ENCODE measurements at places on chromosomes 16 and 17.

GRCh38 chr17:29205047-29205446 lies 24.8 kb upstream of the MYO18A start:
- no peak for DNase-seq

- no peak for DNase-seq
Observed at GRCh38 chr16:77434022-77434529, 758 bp downstream of the ADAMTS18 start.

DNA sequence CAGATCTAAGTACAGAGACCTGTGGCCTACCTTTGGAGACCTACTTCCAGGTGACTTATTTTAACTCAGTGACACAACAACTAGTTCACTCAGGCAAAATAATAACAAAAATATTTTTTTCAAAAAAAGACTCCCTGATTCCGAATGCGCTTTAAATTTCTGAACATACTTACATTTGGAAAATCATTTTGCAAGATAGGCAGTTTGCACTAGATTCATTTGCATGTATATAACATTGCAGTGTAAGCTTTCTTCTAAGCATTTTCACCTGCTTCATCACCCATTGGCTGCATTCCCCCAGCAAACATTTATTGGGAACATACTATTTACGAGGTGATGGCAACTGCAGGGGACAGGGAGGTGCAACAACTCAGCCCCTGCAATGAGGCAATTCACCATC lies 166.8 kb downstream of the GRIN2A start:
- no peak for DNase-seq

GRCh38 chr17:8142158-8142886 lies 9.9 kb downstream of the PER1 start:
- no peak for DNase-seq

GRCh38 chr16:58107709-58108108 lies 21.5 kb downstream of the CFAP20 start:
- DNase-seq, result no peak

DNA sequence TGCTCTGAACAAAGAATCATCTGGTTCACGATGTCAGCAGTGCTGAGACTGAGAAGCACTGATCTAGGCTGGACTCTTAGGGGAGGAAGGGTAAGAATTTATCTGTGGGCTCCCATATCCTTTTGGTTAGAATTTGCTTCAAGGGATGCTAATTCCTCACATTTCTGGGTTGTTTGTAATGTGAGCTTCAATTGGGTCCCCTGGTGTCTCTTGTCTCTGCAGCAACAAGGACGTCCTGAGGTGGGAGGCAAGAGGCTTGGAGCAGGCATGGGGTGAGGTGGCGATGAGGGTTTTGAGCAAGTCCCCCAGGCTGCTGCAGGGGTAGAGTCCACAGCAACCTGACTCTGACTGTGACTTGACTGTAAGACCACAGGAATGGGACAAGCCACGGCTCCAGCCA lies 213.8 kb upstream of the NLRP1 start:
- no peak for DNase-seq

DNA sequence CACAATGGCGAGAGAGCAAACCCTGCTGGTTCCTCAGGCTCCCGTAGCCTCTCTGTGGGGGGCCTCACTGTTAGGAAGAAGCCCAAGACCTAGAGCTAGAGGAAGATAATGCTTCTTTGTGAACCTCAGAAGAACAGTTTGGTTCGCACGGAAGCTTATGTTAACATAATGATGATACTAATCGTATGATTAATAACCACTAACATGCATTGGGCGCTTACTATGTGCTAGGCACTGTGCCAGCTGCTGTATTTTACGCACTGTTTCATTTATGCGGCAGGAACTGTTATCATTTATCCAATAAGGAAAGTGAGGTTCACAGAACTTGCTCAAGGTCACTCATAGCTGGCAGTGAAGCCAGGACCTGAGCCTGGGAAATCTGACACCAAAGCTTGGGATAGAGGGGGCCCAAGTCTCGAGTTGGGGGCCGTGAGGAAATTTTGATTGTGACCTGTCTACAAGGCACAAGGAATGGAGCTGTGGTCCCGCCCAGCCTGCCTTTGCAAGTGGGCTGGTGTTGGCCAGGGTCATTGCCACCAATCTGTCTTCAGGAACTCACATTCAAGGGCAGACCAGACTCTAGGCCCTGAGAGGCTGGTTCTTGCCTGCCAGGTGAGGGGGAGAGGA lies 6.8 kb downstream of the PRCD start:
- no peak for DNase-seq

DNA sequence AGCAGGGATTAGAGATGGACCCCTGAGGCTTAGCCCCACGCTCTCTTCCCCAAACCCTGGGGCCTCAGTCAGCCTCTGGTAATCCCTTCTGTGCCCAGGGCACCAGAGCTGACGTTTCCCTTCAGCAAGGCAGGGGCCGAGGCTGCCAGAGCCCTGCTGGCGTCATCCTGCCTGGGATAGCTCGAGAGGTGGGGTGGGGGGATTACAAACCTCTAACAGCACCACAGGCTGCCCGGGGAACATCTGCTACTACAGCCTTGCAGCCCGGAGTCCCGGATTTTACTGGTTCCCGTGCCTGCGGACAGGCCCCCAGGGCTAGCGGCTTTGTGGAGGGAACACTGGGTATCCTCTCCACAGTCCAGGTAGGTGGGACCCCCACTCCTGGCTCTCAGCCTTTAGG lies at the start of gene AANAT:
Gene AANAT, plus strand, starts transcription at position 238 of the 400 bp plus-strand sequence. CDS start 1,144 bp downstream, outside the sequence.
- DNase-seq, result no peak

- DNase-seq, result no peak
Observed at GRCh38 chr16:27340654-27341053, 26.9 kb downstream of the IL4R start.

- DNase-seq, result no peak
Observed at GRCh38 chr16:1094124-1094479, 1.9 kb downstream of the C1QTNF8 start.

- peak; percentile 14 for DNase-seq
Observed at GRCh38 chr16:11114366-11115164, 141.4 kb downstream of the SOCS1 start.

- no peak for DNase-seq
Observed at GRCh38 chr16:89277641-89278341, 60.3 kb downstream of the ZNF778 start.

GRCh38 chr16:85187002-85187401 lies 74.7 kb upstream of the CIBAR2 start:
- no peak for DNase-seq

DNA sequence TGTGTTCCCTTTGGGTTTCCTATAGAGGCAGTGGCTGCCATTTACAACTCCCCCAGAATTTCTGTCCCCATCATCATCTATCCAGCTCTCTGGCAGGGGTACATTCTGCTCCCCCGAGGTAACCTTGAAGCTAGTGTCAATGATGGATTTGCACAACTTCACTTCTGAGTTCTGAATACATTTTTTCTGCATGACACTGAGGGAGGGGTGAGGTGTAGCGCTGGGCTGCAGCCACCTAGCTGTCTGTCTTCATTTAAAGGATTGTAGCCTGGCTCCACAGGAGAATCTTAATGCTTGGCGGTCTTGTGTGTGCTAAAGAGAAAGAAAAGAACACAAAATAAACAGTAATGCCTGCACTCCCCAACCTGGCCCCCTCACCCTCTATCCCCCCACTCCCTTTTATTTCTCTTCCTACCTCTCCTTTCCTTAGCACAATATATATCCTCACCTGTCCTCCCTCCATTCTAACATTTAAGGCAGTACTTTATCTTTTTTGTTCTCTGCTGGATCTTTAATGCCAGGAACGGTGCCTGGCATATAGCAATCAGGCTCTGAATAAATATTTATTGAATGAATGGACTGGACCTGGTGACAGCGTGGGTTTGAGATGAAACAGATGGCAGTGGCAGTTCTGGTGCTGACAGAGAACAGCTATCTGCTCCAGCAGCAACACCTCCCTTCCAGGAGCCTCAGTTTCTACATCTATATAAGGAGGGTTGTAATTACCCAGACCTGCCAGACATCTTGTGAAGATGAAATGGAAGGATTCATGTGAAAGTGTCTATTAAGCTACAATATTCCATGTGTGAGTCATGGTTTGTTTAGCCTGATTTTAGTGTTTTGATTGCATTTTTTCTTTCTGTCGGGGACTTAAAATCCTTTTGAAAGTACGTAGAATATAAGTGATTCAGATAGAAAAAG lies 163.5 kb upstream of the CDH11 start:
- no peak for DNase-seq

- no peak for DNase-seq
Observed at GRCh38 chr17:71063127-71063526, 893.8 kb downstream of the KCNJ2 start.

GRCh38 chr16:60463986-60464385 lies 1572.3 kb downstream of the CDH8 start:
- DNase-seq, result no peak

- no peak for DNase-seq
Observed at GRCh38 chr16:80113873-80114574, 426.8 kb upstream of the DYNLRB2 start.

- DNase-seq, result no peak
Observed at GRCh38 chr17:68910251-68910705, 44.9 kb downstream of the ABCA8 start.

DNA sequence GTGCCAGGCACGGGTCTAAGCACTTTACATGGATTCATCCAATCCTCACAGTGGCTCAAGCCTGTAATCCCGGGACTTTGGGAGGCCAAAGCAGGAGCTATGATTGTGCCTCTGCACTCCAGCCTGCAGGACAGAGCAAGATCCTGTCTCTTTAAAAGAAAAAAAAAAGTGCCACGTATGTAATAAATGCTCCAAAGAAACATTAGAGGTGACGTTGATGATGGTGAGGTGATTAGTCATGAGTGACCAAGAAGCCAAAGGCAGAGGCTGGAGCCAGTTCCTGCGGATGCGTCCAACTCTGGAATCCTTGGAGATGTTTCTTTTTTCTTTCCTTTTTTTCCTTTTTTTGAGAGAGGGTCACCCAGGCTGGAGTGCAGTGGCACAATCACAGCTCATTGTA lies 59.4 kb upstream of the SIAH1 start:
- DNase-seq, result no peak

- DNase-seq, result no peak
Observed at GRCh38 chr17:3002538-3003295, 60.7 kb downstream of the OR1D5 start.

- no peak for DNase-seq
Observed at GRCh38 chr17:80665792-80666191, 121.2 kb downstream of the RPTOR start.

DNA sequence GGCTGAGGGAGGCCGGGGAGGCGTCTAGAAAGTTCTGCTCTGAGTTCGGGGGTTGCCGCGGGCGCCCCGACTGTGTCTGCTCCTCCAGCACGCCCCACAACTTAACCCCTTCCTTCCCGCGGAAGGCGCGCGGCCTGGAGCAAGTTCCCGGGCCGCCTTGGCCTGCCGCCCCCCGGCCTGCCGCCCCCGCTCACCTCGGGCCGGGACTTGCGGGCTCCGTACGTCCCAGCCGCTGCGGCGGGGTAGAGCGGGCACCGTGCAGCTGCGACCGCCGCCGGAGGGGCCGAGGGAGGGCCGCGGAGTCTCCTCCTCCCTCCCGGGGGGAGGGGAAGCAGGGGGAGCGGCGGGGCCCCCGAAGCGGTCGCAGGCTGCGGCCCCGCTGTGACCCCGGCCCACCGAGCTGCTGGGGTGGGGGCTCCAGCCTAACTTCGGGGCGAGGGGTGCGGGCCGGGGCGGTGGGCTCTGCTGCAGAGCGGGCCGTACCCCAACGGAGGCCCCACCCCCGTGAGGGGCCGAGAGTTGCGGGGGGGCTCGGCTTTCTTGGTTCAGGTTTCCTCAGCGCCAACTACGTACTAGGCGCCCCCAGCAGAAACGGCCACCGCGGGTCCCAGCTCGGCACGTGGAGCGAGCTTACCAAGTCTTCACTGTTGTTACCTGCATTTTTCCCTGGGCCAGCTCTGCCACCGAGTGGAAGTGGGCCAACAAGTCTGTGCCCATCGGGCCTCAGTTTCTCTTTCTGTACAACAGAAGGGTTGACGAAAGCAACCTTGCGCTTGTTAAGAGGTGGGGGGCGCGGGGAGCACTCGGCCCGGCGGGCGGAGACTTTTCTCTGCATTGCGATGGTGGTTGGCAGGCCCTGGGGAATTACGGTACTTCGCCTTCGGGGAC lies at the start of gene CCDC102A:
Gene CCDC102A, minus strand, starts transcription at position 266 of the 888 bp plus-strand sequence. CDS start 7,394 bp downstream, outside the sequence.
- DNase-seq, result peak; percentile 51

GRCh38 chr16:46713634-46714033 lies 24.2 kb downstream of the ORC6 start:
- DNase-seq, result no peak

DNA sequence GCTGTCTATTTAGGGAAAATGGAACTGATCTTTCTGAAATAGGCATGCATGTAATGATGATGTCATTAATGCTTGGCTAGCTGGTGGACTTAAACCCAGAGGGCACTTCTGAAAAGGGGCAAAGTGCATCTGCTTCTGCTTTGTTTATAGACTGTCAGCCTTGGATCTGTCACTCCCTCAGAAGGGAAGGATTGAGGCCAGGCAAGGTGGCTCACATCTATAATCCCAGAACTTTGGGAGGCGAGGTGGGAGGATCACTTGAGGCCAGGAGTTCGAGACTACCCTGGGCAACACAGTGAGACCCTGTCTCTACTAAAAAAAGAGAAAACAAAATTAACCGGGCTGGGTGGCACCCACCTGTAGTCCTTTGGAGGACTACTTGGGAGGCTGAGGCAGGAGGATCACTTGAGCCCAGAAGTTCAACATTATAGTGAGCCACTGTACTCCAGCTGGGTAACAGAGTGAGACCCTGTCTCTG lies 185.5 kb downstream of the WWOX start:
- no peak for DNase-seq

- DNase-seq, result no peak
Observed at GRCh38 chr16:63461248-63461841, 1425.1 kb upstream of the CDH8 start.

DNA sequence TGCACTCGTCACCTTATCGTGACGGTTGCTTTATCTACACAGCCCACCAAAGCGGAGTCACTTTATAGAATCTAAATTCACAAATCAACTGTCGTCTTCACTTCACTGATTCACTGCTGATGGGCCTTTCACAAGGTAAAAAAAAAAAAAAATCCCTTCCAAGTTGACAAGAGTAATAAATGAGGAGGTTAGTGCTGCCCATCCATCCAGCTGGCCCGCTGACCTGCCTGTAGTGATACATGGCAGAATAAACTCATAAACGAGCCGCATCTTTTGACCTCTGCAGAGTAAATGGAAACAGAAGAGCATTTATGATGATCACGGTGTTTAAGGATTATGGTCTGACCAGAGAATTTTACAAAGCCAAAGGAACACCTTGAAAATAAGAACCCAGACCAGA lies 227.3 kb upstream of the IRX5 start:
- DNase-seq, result no peak

GRCh38 chr17:48553190-48553547 lies 8.3 kb upstream of the HOXB2 start:
- no peak for DNase-seq

Measured in CD4-positive, alpha-beta T cell treated with Interleukin-6 at 100 ng/mL for 8 hours (primary cell).